T-cell (primary cell): ENCODE measurements at places on chromosomes 1 and 21.

DNA sequence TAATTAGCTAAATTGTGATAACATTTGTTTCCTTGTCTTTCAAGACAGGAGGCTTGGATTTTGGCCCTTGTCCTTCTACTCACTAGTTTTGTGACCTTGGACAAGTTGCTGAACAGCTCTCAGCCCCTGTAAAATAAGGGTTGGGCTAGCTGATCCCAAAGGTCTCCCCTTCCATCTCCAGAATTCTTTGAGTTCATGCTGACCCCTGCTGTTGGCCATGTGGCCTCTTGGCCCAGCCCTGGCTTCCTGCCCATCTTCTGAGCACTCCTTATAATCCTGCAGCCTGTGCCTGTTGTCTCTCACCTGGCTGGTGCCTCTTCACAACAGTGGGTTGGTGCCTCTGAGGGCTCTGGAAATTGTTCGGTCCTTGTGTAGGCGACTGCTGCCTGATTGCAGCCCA, 10.1 kb downstream of the PTGFRN start:
- no peaks in the 10 kb centered on the region for H3K27me3 ChIP-seq
- H3K36me3 ChIP-seq, result no peaks in the 10 kb centered on the region
- DNase-seq, result no peak
- H3K4me3 ChIP-seq, result no peak overlapping the region
- H3K27ac ChIP-seq, result no peak overlapping the region

DNA sequence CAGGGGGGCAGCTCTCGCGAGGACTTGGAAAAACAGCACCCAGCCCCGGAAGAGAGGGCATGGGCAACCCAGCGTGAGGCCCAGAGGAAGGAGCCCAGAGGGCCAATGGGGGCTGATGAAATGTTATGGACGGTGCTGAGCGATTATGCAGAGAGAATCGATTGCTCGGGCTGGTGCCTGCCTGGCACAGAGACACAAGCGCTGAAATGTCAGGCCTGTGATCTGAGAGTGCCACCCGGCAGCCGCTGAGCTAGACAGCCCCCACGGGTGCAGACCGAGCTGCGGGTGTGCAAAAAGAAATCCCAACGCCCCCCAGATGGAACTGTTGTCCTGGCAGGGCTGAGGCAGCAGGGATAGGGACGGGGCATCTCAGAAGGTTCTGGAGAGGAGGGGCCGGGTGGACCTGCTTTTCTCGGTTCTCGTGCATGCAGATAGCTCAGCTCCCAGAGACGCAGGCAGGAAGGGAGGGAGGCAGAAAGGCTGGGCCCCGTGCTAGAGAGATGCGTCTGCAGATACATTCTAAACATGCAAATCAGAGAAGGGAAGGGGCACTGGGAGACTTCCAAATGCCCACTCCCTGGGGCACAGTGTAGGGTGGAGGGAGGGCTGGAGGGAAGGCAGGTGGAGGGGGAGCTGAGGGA, 41.5 kb downstream of the TAS1R2 start:
- H3K4me3 ChIP-seq, result no peak overlapping the region
- DNase-seq, result no peak
- H3K27ac ChIP-seq, result no peak overlapping the region
- no peaks in the 10 kb centered on the region for H3K36me3 ChIP-seq

- no peaks in the 10 kb centered on the region for H3K36me3 ChIP-seq
- DNase-seq, result no peak
- H3K27ac ChIP-seq, result no peak overlapping the region
Measured at GRCh38 chr1:158019171-158019868, 25.9 kb downstream of the KIRREL1 start.

- H3K4me1 ChIP-seq, result no peaks in the 10 kb centered on the region
- peaks cover 4% of the 10 kb centered on the region for H3K27me3 ChIP-seq
- no peak overlapping the region for H3K27ac ChIP-seq
- H3K4me3 ChIP-seq, result no peak overlapping the region
- no peak for DNase-seq
- no peaks in the 10 kb centered on the region for H3K36me3 ChIP-seq
Measured at GRCh38 chr1:162264108-162264507, 112.5 kb downstream of the SPATA46 start.

DNA sequence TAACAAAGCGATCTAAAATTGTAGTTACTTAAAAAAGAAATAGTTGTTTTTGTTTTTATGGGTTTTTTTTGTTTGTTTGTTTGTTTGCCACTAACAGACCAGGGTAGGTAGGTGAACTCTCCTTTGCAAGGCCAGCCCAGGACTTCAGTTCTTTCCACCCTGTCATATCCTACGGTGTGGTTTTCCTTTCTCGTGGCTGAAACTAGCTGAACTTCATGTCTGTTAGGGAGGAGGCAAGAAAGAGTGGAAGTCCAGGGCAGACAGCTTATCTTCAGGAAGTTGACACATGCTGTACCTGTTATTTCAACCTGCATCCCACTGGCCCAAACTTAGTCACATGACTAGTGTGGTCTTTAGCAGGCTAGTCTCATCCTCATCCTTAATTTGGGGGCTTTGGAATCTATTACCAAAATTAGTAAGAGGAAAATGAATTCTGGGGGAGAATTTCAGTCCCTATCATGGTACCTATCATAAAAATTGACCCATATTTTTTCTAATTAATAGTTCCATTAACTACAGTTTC, 62.9 kb upstream of the LRRC7 start:
- DNase-seq, result no peak
- H3K4me3 ChIP-seq, result no peak overlapping the region
- H3K36me3 ChIP-seq, result no peaks in the 10 kb centered on the region

DNA sequence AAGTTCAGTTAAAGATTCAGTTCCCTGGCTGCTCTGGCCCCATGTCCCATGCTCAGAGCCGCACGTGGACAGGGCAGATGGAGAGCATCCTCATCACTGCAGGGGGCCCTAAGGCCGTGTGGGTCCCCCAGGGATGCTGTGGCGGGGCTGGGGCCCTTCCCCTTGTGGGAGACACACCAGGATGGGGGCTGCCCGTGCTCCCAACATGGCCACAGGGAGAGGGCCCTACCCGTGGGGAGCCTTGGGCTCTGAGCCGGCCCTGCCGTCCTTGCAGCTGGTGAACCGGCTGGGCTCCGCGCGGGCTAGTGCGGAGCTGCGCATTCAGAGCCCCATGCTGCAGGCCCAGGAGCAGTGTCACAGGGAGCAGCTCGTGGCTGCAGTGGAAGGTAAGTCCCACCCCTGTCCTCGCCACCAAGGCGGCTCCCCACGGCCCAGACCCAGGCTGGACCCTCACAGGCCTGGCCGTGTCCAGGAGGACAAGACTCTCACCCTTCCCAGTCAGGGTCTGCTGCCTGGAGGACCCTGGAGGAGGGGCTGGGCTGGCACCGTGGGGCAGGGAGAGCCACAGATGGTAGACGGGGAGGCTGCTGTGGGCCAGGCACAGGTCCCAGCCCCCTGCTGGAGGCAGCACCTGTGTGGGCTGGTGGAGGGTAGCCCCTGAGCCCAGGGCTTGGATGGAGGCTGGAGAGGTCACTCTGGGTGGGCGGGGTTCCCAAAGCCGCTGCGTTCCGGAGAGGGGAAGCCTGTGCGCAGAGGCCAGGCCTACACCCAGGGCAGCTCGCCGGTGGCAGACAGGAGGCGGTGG, 53.8 kb downstream of the TRIM11 start:
- H3K4me3 ChIP-seq, result no peak overlapping the region
- no peak overlapping the region for H3K27ac ChIP-seq
- no peak for DNase-seq
- no peaks in the 10 kb centered on the region for H3K4me1 ChIP-seq
- peaks cover 6% of the 10 kb centered on the region for H3K36me3 ChIP-seq

GRCh38 chr1:80767711-80768110, 1033.0 kb upstream of the ADGRL2 start:
- no peaks in the 10 kb centered on the region for H3K36me3 ChIP-seq
- no peaks in the 10 kb centered on the region for H3K27me3 ChIP-seq
- H3K4me1 ChIP-seq, result no peaks in the 10 kb centered on the region

- H3K27ac ChIP-seq, result no peak overlapping the region
- H3K4me3 ChIP-seq, result no peak overlapping the region
- no peaks in the 10 kb centered on the region for H3K36me3 ChIP-seq
- no peaks in the 10 kb centered on the region for H3K4me1 ChIP-seq
- DNase-seq, result no peak
- H3K27me3 ChIP-seq, result no peaks in the 10 kb centered on the region
Measured at GRCh38 chr1:22772014-22772413, 61.4 kb downstream of the EPHB2 start.

- no peak for DNase-seq
- no peaks in the 10 kb centered on the region for H3K4me1 ChIP-seq
- no peaks in the 10 kb centered on the region for H3K27me3 ChIP-seq
- no peak overlapping the region for H3K27ac ChIP-seq
- H3K36me3 ChIP-seq, result no peaks in the 10 kb centered on the region
Measured at GRCh38 chr1:15362737-15363128, 47.0 kb upstream of the EFHD2 start.

GRCh38 chr1:85615586-85616363, 35.2 kb downstream of the CCN1 start:
- no peak overlapping the region for H3K4me3 ChIP-seq
- DNase-seq, result no peak
- no peaks in the 10 kb centered on the region for H3K36me3 ChIP-seq
- no peaks in the 10 kb centered on the region for H3K4me1 ChIP-seq

DNA sequence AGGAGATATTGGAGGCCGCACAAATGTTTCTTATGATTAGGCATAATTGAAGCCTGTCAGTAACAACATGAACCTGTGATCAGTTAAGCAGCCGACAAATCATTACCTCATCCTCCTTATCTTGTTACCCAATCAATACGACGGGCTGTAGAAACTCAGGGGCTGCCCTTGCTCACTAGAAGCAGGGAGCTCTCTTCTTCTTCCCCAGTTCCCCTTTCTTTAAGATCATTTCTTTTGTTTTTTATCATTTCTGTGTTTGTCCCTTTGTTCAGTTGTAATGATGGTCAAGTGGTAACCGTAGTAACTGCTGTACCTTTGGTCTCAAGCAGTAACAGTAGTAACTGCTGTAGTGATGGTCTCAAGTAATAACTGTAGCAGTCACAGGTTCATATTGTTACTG, 13.8 kb upstream of the FCGR2A start:
- no peak for DNase-seq
- H3K36me3 ChIP-seq, result no peaks in the 10 kb centered on the region
- peaks cover 5% of the 10 kb centered on the region for H3K4me1 ChIP-seq
- H3K27me3 ChIP-seq, result peaks cover 8% of the 10 kb centered on the region
- H3K4me3 ChIP-seq, result no peak overlapping the region
- no peak overlapping the region for H3K27ac ChIP-seq

DNA sequence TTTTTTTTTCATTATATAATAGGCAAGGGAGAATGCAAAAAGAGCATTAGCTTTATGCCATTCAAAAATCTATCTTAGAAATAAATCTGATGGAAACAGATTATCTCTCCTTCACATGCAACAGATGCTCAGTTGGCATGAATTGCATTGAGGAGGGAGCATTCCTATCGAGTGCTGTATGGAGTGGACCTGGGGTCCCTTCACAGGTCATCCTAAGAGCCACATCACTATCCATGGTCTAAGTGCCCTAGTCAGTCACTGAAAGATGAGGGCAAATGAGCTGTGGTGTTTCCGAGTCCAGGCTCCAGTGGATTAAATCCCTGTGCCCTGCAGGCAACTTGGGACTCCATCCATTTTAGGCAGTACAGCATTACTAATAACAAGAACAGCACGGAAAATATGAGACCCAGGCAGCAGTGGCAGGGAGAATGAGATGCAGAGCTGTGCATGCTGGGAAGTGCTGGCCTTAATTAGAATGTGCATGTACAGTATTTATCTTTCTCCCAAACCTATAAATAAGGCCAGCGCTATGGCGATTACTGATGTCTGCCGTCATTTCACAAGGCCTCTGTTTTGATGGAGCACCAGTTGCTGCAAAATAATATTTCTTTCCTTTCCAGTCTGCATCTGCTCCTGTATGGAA, 512.3 kb upstream of the PLXNA2 start:
- H3K27me3 ChIP-seq, result no peaks in the 10 kb centered on the region
- H3K4me3 ChIP-seq, result no peak overlapping the region
- no peak for DNase-seq
- H3K27ac ChIP-seq, result no peak overlapping the region
- H3K4me1 ChIP-seq, result no peaks in the 10 kb centered on the region

- no peak overlapping the region for H3K4me3 ChIP-seq
- no peak overlapping the region for H3K27ac ChIP-seq
- no peak for DNase-seq
- H3K36me3 ChIP-seq, result no peaks in the 10 kb centered on the region
Measured at GRCh38 chr1:163820226-163820625, 498.5 kb downstream of the NUF2 start.

DNA sequence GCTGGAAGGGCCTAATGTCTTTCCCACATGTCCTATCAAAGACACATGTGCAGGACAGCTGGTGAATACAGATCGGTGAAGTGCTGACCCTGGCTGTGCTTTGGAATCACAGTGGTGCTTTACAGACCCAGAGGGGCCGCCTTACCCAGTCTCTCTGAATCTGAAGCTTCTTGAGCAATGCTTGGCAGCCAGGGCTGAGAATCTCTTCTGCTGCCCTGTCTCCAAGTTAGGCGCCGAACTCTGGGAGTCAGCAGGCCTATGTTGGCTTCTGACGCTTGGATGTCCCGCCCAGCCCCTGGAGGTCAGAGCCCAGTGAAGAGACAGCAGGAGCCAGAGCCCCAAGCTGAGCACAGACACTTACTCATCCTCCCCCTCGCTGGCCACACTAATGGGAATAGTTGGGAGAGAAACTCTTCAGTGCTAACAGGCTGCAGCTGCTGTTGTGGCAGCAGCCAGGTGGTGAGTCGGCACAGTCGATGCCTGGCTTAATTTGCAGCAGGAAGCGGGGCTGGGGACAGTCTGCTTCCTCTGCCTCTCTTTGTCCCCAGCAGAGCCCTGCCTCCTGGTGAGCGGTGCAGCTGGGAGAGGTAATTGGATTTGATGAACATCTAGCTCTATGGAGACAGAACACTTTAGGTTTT, 68.1 kb downstream of the URB2 start:
- H3K4me3 ChIP-seq, result no peak overlapping the region
- peaks cover 13% of the 10 kb centered on the region for H3K4me1 ChIP-seq
- H3K27ac ChIP-seq, result no peak overlapping the region
- DNase-seq, result no peak

DNA sequence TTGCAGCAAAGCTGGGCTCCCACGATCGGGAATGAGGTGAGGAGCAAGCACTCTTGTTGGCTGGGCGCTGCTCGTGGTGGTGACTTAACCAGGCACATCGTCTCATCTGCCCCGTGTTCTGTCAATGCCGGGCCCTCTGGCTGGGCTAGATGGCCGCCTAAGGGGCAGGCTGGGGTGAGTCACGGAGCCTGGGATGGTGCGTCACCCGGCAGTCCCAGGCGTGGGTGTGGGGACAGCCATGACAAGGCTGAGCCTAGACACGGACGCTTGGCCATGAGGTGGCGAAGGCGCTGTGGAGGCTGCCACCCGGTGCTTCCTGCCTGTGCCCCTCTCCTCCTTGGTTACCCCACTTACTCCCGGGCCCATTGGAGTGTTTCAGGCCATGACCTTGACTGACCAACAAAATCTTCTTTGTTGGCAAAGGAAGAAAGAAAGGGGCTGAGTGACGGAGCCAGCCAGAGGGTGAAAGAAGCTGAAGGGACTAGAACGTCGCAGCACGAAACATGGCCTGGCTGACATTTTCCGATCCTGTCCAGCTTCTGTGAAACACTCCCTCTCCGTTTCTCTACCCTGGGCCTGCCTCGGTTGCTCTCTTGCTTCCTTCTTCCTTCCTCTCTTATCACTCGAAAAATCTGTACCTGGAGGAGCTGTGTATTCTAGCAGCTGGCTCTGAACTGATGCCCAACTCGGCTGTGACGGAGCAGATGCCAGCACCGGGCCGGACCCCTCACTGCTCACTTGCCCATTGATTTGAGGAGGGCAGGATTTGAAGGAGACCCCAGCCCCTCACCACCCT, 596 bp downstream of the CD247 start:
- DNase-seq, result peak; percentile 75
- peaks cover 13% of the 10 kb centered on the region for H3K36me3 ChIP-seq
- H3K27me3 ChIP-seq, result no peaks in the 10 kb centered on the region
- H3K4me3 ChIP-seq, result peak overlapping the region; percentile 94
- H3K4me1 ChIP-seq, result peaks cover 36% of the 10 kb centered on the region
- H3K27ac ChIP-seq, result peak overlapping the region; percentile 96
